ENCODE measurements at places on chromosomes 4 and X.

- DNase-seq: no peak
These were observed 48.2 kb downstream of the EVC2 start for GRCh38 chr4:5660185-5660584.

DNA sequence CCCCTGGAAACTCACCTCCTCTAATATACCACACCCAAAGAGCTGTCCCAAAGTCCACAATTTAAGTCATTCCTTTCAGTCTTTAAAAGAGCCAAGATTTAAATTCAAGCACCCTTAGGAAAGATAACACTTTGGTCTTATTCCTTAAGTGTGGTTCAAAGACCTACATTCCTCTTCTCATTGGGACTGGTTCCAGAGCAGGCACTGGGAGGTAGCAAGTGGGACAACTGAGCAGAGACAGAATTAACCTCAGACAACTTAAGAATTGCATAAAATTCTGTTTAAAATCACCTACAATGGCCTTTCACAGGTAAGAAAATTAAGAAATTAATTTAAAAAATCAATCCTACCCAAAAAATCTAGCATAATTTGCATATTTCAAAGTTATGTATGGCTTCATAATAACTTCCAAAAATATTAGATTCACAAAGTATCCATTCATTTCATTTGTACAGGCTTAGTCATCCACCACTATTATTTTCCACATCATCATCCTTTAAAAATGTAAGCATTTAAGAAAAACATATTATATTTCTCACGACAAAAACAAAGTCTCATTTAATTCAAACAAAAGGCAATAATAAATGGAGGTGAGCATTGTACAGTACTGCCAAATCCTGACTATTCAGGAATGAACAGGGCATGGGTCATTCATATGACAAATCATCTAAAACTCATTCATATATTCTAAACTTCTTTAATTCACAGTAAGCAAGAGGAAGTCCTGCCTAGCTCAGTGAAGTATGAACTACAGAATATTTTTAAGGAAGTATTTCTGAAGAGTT is 13.6 kb downstream of the PRSS12 start:
- DNase-seq: no peak

DNA sequence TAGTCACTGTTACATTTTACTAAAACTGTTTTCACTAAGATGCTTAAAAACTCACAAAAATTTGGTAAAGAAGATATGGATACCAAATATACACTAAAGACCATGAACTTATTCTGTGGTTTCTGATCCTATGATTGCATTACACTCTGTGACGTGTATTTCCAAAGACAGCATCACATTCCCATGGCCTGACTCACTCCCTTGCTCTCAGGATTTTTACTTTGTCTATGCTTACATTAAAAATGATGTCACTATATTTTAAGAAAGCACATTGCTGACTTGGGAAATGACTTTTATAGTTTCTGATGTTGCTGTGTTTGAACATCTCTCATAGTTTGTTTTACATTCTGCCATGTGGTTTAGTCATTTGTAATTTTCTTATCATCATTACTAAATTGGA is 327.9 kb upstream of the MAGEB18 start:
- DNase-seq: no peak

- peak; percentile 12 for DNase-seq
These were observed 20.0 kb upstream of the CAMK2D start for GRCh38 chr4:113781439-113782040.

DNA sequence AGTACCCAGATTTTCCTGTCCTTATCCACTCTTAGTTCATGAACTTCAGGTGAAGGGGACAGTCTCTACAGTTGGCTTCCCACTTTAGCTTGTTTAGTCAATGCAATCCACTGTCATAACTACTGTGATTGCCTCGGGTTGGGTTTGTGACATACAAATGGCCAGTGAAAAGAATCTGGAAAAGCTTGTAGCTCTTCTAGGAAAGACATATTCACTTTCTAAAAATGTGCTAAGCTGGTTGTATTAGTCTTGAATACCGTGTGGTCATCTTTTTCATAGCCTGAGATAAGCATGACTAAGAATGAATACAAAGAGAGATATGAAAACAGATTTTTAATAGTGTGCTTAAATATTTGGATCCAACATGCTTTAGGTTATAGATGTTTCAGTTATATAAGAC is 1443.5 kb upstream of the IGFBP7 start:
- no peak for DNase-seq

- DNase-seq: peak; percentile 49
These were observed 34.0 kb upstream of the GRPEL1 start for GRCh38 chr4:7101692-7102515.

- DNase-seq: no peak
These were observed 13.4 kb upstream of the ETDC start for GRCh38 chrX:135295944-135296305.

DNA sequence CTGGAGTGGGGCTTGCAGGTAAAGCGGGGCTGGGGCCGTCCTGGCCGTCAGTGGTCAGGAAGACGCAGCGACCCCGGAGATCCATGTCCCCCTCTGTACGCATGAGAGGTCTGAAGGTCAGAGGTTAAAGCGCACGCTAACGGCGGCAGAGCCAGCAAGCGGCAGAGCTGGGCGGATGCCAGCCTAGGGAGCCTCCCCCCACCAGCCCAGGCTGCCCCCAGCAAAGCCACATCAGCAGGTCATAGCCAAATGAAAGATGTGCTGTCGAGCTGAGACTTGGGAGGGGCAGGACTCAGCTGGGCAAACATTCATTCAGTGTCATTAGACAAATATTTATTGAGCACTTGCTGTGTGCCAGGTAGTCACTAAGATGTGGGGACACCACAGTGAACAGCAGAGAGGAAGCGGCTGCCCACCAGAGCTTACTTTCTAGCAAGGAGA is 593 bp upstream of the JAKMIP1 start:
- no peak for DNase-seq

All from NCI-H1694 treated with DMSO at 0.1 percent for 48 hours (cell line).